Right hindlimb (tissue), 1 donor: ENCODE measurements at places on chromosomes 4 and X.

- no peak for DNase-seq
Measured at GRCh38 chr4:23235628-23236390, 543.1 kb downstream of the GBA3 start.

- DNase-seq: no peak
Measured at GRCh38 chr4:62940229-62940628, 1469.0 kb downstream of the TECRL start.

DNA sequence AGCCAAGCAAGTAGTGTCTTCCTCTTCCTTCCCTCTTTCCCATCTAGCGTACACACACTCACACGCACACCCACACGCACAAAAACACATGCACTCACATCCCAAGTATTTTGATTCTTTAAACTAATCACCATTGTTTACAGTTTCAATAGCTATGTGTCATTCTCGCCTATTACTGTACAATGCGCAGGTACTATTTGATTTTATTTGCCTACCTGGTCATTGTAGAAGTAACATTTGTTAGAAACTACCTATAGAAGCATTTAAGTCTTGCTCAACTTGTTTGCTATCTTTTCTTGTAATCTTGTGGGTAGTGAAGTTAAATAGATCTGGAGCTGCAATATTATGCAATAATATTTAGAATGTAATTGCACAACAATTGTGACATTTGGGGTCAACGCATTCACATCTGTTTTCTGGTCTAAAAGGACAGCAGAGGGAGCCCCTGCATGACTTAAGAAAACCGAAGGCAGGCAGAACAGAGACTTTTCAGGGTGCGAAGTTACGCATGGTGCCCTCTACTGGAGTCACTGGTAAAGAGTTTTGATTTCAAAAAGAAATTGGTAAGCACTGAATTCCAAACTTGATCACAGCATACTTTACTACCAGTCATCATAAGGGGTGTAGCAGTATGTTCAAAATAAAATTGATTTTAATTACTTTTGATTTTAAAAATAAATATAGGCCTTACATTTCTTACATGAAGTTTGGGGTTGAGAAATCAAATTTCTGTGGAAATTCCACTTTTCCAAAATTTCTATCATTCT, 503.3 kb upstream of the FAM241A start:
- DNase-seq: peak; percentile 71

GRCh38 chrX:47623540-47624027, 3.9 kb upstream of the SYN1 start:
- peak; percentile 77 for DNase-seq

DNA sequence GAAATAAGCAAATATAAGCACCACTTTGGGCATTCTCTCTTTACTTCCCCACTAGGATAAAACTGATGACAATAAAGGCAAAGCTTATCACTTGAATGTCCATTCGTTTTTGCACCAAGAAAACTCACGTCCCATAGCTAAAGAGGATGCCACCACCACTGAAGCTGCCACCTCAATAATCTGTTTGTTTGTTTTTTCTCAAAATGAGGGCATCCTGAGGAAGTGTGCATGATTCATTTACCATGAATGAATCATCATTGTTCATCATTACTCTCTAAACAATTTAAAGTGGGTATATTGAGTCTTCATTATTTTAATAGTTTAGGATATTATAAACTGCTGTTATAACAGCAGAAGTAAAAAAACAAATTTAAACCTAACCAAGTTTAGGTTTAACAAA, 168.2 kb downstream of the DCTD start:
- DNase-seq: no peak

DNA sequence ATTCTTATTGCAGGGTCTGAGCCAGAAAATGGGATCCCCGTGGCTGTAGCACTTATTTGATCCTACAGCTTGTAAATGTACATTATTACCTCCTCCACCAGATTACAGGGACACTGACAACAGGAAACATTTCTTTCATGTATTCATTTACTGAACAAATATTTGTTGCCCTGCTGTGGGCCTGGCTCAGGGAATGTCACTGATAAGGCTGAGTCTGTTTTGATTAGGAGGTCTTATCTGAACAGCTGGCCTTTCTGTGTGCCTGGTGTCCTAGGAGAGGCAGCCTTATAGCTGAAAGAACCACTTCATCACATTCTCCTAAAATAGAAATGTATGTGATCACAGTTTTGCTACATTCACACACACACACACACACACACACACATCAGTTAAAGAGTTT, 45.5 kb upstream of the PROM1 start:
- no peak for DNase-seq

GRCh38 chr4:5340991-5341451, 289.7 kb downstream of the STK32B start:
- no peak for DNase-seq

GRCh38 chr4:152164561-152164960, 371.3 kb downstream of the FBXW7 start:
- DNase-seq: no peak

- no peak for DNase-seq
Measured at GRCh38 chr4:94484818-94485217, 33.1 kb downstream of the PDLIM5 start.

GRCh38 chr4:1969928-1970723, 38.6 kb downstream of the NELFA start:
- DNase-seq: no peak
